ENCODE measurements at places on chromosomes 2 and 18. TPM values are rescaled to one million over a fixed set of nuclear protein-coding genes. Genes with fewer than 3 reads are reported as not detected.

Gene MAP3K19
- 0.02 TPM for polyA plus RNA-seq

Gene HES6
- polyA plus RNA-seq, result 0.33 TPM

Gene GCKR
- polyA plus RNA-seq, result 4.6 TPM

Gene UGT1A7
- polyA plus RNA-seq, result not detected

Gene EXOC6B
- 21.5 TPM for polyA plus RNA-seq

Gene ALPP
- polyA plus RNA-seq, result not detected

Gene SERPINB5
- not detected for polyA plus RNA-seq

Gene CPLX4
- polyA plus RNA-seq, result not detected

Gene IL1A
- polyA plus RNA-seq, result 0.07 TPM

Gene LRP2
- polyA plus RNA-seq, result 1.1 TPM

Gene FER1L5
- 0.23 TPM for polyA plus RNA-seq

Gene RAB17
- 0.38 TPM for polyA plus RNA-seq

Gene UGT1A10
- polyA plus RNA-seq, result not detected

Gene RGPD4
- not detected for polyA plus RNA-seq

Gene NEUROD1
- polyA plus RNA-seq, result not detected

Gene SCN7A
- polyA plus RNA-seq, result 31.2 TPM

Gene LYPD1
- polyA plus RNA-seq, result 0.83 TPM

Gene CDK15
- polyA plus RNA-seq, result 3.7 TPM

Gene CNDP1
- polyA plus RNA-seq, result not detected

Gene SERPINB8
- polyA plus RNA-seq, result 4.4 TPM
